ENCODE measurements at places on chromosomes 11 and 22.
A peak's percentile ranks its signal among the peaks of the same experiment; 100 is the strongest.

DNA sequence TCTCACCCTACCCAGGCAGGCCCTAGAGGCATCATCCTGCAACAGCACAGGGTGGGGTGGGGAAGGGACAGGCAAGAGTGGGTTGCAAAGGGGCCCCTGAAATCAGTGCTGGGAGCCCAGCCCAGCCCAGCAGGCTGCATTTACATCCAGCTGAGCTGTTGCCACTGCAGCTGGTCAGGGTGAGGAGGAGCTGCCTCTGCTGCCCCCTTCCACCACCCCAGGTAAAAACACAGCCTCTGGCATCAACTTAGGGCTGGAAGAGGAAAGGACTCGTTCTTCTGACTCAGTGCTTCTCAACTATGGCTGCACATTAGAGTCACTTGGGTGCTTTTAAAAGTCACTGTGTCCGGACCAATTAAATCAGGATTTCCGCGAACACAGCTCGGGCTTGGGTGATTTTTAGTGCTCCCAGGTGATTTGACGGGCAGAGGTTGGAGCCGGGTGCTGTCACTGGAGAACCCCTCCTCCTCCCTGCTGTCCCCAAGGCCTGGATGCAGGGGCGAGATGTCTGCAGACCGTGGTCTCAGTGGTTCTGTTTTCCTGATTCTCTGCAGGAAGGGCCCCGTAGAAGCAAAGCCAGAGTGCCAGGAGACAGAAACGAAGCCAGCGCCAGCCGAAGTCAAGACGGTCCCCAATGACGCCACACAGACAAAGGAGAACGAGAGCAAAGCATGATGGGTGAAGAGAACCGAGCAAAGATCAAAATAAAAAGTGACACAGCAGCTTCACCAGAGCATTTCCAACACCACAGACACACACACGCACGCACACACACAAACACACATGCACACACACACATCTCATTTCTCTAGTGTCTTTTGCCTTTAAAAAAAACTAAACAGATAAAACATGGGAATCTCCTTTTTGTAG lies 39.4 kb upstream of the TTC12 start:
- DNase-seq: no peak

DNA sequence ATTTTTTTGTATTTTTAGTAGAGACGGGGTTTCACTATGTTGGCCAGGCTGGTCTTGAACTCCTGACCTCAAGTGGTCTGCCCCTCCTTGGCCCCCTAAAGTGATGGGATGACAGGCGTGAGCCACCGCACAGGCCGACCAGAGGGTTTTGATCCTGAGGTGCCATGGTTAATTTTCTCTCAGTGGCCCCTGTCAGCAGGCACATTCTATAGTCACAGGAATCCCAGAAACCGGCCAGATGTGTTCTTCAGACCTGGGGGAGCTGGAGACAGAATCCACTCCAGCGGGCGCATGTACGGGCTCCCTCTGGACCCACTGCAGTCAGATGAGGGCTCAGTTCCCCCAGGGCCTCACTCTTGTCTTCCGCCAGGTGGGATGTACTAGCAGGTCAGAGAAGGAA lies 17.0 kb downstream of the IGLL1 start:
- DNase-seq: no peak

DNA sequence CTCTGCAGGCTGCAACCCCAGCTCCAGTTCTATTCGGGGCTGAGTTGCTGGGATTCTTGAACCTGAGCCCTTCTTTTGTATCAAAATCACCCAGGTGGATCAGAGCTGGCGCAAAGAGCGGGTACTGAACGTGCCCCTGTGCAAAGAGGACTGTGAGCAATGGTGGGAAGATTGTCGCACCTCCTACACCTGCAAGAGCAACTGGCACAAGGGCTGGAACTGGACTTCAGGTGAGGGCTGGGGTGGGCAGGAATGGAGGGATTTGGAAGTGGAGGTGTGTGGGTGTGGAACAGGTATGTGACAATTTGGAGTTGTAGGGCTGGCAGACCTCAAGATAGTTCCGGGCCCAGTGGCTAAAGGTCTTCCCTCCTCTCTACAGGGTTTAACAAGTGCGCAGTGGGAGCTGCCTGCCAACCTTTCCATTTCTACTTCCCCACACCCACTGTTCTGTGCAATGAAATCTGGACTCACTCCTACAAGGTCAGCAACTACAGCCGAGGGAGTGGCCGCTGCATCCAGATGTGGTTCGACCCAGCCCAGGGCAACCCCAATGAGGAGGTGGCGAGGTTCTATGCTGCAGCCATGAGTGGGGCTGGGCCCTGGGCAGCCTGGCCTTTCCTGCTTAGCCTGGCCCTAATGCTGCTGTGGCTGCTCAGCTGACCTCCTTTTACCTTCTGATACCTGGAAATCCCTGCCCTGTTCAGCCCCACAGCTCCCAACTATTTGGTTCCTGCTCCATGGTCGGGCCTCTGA lies 3.8 kb downstream of the FOLR1 start:
- DNase-seq: no peak

- DNase-seq: no peak
Observed at GRCh38 chr11:12859872-12860657, 149.1 kb upstream of the RASSF10 start.

DNA sequence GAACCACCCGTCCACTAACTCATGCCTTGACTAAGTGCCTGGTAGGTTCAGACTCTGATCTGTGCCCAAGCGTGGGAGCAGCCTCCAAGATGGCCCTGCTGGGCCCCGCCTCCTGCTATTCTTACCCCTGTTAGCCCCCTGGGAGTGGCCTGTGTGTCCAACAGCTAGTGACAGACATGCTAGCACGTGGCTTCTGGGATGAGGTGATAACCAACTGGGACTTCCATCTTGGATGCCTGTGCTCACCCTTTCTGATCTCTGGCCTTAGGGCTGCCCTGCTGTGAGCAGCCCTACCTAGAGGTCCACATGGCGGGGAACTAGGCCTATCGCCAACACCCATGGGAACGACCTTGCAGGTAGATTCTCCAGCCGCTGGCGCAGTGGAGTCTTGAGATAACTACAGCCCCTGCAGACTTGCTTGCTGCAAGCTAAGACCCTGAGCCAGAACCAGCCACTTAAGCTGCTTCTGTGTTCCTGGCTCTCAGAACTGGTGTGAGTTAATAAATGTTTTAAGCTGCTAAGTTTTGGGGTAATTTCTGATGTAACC lies 2.7 kb downstream of the MRPL21 start:
- DNase-seq: no peak

DNA sequence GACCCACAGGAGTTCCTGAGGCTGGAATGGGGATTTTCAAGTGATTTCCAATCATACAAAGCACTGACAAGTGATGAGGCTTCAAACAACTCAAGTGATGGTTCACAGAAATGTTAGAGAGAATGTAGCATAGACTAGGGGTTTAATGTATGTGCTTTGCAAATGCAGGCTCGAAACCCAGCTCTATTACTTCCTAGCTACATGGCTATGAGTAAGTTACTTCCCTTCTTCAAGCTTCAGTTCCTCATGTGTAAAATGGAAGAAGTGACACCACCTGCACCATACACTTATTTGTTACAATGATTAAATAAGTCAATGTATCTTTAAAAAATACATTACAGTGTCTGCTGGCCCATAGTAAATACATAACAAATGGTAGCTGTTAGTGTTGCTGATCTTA lies 139.8 kb downstream of the CCDC81 start:
- DNase-seq: no peak

- DNase-seq: peak; percentile 38
Observed at GRCh38 chr11:102666331-102666957, 39.1 kb downstream of the MMP27 start.

- no peak for DNase-seq
Observed at GRCh38 chr22:33227791-33228190, 169.6 kb upstream of the SYN3 start.

DNA sequence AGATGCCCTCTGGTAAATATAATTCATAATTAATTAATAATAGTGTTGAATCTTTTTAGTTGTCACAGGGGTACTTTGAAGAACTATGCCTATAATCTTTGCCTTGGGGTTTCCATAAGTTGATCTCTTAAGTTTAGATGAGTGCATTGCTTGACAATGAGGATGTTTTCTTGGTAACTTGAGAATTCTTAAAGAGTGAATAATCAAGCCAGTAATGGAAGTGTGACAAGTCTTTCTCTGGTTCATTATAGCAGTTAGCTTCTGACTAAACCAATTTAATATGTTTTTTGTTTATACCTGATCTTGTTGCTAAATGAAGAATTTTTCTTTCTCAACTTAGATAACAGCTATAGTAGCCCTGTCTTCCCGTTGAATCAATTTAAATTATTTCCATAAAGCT lies 46.2 kb downstream of the ATXN10 start:
- DNase-seq: no peak

GRCh38 chr11:13463779-13464290 lies 813 bp upstream of the BTBD10 start:
- DNase-seq: no peak

DNA sequence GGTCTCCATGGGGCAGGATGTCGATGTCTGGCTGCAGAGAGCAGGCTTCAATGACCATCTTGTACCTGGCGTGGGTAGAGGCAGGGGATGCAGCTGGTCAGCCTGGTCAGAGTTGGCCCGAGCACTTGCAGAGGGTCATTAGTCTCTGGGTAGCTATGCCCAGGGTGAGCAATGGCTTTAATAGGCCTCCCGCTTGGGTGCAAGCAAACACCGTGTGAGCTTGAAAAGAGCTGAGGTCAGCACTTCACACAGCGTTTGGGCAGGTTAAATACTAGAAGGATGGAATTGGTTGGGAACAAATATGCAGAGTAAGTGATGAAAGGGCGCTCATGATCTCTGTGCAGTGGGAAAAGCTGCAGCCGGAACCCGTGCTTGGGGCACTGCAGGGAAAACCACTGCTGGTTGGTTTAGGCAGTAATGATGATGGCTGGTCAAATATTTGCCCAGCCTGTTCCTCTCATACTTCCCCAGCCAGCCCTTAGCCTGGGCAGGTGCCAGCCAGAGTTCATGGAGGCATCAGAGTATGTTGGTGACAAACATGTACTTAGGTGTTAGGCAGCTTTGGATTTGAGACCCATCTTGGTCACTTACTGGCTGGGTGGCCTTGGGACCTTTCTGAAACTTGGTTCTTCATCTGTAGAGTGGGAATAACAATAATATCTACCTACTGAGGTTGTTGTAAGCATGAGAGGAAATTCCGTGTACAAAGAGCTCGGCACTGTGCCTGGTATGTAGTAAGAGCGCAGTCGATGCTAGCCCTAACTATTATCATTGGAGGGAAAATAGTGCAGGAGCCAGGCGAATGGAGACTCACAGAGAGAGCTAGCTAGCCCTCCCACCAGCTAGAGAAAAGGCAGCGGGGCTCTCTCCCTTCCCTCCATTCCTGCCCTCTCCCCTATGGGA lies 25.2 kb upstream of the KCNJ11 start:
- peak; percentile 74 for DNase-seq

- no peak for DNase-seq
Observed at GRCh38 chr11:115222863-115223530, 281.2 kb downstream of the CADM1 start.

- no peak for DNase-seq
Observed at GRCh38 chr11:1349327-1350041, 40.1 kb upstream of the TOLLIP start.

- no peak for DNase-seq
Observed at GRCh38 chr11:118607401-118608359, at the start of gene PHLDB1. PHLDB1 (plus strand) TSS chr11:118607615; CDS start chr11:118613837, 6,222 bp downstream.

DNA sequence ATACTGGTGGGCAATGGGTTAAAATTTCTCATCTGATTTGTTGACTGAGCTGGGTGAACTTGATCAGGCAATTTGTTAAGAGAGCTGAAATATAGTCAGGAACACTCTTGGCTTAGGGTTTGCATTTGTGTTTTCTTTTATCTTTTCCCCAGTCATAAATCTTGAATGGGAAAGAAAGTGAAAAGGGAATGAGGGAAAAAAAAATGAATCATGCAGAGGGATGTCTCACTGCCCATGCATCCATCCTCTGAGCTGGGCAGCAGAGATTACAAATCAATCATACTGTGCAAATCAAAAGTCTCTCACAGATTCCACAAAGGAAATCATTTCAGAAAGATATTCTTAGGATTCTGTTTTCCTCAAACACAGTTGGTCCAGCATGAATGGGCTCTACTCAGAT lies 174.2 kb upstream of the MPPED2 start:
- DNase-seq: no peak

GRCh38 chr22:17149076-17149815 lies 9.8 kb downstream of the HDHD5 start:
- no peak for DNase-seq

DNA sequence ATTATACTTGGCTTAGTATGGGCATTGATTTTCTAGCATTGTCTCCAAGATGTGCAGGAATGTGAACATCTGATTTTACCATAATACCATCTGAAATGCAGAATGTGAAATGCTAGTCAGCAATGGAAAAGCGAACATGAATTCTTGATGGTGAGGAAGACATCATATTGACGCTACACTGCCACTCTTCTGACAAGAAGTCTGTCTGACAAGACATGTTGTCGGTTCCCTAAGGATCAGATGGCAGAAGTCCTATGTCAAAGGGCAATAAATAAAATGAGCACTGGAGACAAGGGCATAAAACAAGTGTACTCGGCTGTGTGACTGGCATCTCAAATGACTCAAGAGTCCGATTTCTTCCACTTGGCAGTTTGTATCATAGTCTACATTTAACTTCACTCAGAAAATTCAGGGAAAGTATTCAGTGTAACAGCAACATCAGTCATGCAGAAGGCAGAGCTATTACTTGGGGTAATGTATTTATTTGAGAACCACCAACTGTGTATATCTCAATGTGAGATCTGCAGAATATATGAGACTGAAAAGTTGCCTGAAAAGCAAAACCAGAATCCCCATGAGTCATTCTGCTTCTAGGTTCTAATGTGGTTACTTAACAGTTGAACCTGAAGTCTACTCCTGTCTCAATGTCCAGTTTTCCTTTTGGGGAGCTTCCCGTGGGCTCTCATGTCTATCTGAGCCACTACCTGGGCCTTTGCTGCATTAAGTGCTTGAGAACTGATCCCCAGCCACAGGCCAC lies 51.5 kb downstream of the SLC17A6 start:
- no peak for DNase-seq

DNA sequence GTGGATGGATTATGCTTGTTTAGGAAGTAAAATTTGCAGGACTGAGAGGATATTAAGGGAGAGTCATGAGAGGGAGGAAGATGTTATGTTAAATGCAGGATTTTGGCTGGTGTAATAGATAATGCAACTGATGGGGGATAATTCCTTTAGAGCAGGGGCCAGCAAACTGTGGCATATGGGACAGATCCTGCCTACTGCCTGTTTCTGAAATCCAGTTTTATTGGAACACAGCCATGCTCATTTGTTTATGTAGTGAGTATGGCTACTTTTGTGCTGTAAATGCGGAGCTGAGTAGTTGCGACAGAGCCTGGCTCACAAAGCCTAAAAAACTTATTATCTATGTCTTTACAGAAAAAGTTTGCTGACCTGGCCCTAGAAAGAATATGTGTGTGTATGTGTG lies 66.6 kb upstream of the MPPED2 start:
- DNase-seq: peak; percentile 83

DNA sequence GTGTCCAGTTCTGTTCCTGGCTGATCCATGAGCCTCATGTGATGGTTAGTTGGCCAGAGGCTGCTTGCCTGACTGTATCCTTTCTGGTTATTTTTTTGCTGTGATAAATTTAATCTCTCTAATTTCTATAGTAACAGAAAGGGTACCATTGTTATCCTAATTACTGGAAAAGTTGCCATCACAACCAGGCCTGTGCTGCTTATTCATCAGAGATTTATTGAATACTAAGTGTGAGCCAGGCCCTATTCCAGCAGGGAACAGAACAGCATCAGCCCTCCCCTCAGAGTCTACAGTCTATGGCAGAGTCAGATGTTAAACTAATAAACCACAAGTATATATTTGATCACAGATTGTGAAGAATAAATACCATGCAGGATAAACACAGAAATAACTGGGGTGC lies 86.8 kb downstream of the DEPDC5 start:
- no peak for DNase-seq
